ENCODE measurements at places on chromosomes 5 and 9.

GRCh38 chr9:24351258-24351657, 194.4 kb downstream of the IZUMO3 start:
- no peak for DNase-seq

DNA sequence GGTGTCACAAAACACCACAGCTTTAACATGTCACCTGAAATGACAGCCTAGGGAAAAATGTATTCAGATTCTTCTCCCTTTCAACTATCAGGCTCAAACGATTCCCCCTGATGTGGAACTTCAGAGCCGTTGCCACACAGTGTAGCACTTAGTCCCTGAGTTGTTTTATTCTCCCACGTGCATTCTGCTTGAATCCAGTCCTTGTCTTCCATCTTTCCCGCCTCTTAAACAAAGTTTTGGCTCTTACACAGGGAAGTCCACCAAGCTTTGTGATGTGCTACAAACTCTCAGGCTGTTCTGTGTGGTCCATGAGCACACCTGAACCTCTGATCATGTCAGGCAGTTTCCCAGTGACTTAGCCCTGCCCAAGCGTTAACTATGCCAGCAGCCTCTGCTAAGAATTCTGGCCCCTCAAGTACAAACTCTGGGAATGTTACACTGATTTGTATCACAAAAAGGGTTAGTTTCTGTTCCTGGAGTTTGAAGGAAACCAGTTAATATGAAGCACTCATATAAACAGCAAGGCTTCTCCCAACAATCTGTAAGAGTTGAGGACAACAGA, 45.8 kb upstream of the RNF38 start:
- DNase-seq: no peak

GRCh38 chr9:121626012-121626411, 25.4 kb upstream of the DAB2IP start:
- no peak for DNase-seq

- no peak for DNase-seq
These were observed 70.2 kb downstream of the NR2F1-AS1 start for GRCh38 chr5:93510626-93511380.

DNA sequence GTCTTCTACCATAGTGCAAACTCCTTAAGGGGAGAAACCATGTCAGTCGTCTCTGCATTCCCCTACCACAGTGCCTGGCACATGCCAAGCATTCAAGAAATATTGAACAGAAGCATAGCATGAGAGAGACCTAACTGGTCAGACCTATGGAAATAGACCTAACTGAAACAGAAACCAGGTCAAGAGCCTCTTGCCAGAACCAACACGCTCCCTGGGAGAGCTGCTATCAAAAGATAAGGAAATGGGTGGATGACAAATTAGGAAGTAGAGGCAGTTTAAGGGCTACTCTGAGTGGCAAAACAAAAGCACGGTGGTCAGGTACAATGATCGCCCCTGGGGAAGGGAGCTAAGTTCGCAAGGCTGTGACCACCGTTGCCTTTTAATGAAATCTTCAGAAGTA, 66.0 kb upstream of the SMIM15 start:
- no peak for DNase-seq

DNA sequence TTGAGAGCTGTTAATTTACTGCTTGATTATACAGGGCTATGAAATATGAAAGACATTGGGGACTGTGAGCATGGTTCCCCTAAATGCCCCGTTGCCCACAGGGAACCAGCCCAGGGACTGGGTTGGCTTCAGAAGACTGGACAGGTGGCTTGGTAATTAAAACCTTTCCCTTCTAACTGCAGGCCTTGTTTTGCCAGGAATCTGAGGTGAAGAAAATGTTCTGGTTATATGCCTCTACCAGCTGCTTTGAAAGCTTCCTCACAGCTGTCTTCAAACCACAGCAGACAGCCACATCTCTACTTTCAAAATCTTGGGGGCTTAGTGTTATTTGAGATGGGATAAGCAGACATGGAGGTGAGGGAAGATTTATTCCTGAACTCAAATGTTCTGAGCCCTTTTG, 153.3 kb upstream of the SPRY4 start:
- no peak for DNase-seq

DNA sequence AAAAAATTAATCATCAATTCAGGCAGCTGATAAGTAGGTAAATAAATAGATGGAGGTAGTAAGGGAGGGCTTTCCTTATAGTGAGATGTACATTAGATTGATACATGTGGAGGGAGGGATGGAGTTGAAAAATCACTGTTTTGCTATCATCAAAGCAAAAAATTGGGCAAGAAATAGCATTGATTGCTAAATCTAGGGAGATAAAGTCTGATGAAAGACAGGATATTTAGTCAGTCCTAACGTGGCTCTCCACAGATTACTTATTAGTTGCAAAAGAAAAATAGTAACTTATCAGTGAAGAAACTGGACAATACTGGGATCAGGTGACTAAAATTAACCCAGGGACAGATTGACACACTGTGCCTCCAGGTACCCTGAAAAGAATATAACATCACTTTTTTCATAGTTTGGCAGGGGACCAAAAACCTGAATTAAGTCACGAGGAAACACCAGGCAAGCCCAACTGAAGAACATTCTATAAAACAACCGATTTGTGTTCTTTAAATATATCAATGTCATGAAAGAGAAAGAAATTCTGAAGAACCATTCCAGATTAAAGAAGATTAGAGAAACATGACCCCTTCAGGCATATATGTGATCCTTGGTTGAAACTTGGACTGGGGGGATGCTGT, 27.1 kb upstream of the GOLPH3 start:
- no peak for DNase-seq

DNA sequence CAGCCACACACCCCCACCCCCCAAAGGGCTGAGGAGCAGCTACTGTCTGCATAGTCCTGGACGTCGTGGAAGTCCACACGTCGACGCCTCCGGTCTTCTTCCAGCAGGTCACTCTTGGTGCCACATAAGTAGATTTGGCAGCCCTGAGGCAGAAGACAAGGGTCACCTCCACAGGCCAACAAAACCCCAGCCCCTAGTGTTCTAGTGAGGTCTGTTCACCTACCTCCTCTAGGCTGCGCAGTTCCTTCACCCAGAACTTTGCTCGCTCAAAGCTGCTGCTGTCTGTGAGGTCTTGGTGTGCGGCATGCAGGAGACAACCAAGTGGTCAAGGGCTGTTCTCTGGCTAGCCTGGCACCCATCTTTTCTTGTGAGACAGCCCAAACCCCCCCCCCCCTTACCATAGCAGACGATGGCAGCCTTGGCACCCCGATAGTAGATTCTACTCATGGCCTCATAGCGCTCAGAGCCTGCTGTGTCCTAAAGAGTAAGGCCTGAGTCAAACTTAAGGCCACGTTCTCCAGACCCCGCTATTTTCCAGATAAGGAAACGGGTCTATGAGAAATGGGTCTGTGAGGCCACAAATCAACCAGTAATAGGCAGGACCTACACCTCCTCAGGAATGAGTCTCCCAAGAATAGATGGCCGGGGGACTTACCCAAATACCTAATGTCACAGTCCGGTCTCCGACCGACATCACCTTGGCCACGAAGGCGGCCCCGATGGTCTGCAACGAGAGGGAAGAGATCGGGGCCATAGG, 987 bp downstream of the RAB24 start:
- peak; percentile 47 for DNase-seq

DNA sequence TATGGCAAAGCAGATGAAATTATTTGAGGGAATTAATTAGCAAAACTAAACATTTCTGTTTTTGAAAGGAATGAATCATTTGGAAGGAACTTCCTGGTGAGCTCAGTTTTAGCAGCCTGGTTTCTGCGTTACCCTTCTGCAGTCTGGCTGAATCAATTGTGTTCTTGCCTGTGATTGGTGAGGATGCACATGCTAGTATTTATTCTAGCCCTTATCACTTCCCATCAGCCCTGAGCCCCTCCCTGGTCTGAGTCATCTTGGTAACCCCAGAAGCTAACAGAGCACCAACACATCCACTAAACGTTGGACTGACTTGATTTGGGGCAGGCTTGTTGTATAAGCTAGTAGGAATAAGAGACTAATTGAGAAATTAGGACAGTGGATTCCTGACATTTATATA, 6.6 kb downstream of the TJP2 start:
- peak; percentile 73 for DNase-seq

DNA sequence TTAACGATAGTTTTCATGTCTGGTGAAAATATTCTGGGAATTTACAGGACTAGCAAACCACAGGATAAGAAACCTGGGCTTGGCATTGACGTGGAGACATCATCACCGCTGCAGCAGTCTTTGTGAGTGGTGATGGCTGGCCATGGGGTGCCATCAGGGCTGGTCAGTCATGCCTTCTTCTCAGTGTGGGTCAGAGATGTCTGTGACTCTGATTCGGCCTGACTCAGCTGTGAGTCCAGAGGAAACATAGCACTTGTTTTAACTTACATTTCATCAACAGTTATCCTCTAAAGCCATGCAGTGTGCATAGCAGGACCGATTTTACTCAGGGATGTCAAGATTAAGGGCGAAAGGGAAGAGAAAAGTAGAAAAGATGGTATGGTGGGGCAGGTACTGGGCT, 33.2 kb upstream of the CYFIP2 start:
- DNase-seq: no peak

DNA sequence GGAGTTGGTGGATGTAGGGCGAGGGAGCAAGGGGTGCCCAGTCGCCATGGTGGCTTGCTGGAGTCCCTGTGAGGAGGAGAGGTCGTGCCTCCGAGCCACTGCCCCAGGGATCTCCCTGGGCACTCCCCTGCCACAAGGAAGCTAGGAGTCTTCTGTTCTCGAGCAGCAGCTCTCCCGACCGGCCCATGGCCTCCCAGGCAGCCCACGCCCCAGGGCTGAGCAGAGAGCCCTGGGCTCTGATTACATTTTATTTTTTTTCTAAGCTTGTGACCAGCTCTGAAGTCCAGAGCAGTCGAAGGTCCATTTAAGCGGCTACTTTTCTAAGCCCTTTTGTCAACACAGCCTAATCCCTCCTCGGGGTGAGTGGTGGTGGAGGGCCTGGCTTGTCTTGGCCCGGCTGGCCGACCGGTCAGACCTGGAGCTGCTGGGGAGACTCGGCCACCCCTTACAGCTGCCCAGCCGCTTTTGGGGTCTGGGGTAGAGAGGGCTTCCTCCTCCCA, 2.1 kb downstream of the RXRA start:
- DNase-seq: no peak

DNA sequence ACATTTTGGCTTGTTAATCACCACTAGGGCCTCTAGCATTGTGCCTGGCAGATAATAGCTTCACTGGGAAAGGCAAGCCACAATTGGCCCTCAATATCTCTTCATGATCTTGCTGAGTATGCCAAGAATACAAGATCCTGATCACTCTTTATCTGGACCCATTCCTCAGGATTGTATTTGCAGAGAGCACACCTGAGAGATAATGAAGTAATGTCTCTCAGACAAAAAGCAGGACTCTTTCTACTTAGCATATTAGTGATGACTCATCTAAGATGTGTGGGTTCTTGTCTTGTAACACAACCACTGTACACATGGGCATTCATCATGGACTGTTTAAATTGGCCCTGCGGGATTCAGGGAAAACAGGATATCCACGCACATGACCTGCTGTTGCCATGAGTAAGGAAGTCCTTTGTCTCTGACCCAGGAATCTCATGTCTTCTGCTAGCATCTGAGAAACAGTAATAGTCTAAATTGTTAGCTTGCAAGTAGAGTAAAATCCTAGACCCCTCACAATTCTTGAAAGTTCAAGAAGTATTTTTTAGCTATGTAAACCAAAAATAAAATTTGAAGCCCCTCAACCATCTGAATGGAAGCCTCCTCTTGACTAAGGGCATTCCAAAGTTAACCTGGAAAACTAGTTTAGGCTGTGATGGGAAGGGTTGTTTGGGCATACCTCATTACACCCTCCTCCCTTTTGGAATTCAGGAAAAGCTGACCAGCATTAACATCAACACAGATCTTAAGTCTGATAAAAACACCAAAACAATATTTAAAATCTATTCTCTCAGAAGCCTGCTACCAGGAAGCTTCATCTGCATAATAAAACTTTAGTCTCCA, 28.0 kb upstream of the NFIL3 start:
- no peak for DNase-seq

DNA sequence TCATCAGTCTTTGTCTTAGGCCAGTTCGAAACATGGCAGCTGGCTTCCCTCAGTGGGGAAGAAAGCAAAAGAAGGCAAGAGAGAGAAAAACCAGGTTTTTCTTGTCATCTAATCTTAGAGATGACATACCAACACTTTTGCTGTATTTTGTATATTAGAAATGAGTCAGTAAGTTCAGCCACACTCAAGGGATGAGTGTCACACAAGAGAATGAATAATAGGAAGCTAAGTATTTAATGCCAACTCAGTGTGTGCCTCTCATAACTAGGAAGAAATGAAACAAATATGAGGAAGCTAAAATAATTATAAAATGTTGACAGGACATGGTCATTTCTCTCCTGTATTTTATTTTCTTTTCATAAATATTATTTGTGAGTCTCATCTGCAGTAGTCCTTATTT, 65.3 kb downstream of the CDH12 start:
- no peak for DNase-seq

DNA sequence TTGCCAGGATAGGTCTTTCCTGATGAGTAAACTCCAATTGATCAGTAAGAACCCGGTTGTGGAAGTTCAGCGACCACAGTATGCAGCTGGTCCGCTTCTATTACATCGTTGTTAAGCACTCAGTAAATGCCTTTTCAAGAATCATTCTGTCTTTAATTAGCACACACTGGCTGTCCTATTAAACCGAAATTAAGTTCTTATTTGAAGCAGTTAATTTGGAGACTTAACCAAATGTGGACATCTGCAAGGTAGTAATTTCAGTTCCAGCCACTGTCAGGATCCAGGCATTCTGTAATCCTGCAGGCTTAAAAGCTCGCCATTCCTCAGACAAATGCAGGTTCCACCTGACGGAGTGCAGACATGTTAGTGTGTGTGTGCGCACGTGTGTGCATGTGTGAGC, 254.6 kb downstream of the IRX2 start:
- no peak for DNase-seq

GRCh38 chr5:107381189-107381856, 289.4 kb downstream of the EFNA5 start:
- no peak for DNase-seq

DNA sequence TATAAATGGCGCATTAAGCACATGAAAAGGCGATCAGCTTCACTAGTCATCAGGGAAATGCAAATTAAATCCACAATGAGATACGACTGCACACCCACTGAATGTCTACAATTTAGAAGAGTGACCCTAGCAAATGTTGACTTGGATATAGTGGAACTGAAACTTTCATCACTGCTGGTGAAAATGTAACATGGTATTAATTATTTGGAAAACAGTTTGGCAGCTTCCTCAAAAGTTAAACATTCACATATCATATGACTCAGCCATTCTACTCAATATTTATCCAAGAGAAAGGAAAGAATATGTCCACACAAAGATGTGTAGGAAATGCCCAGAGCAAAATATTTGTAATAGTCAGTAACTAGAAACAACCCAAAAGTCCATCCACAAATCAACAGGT, 146.5 kb downstream of the LPAR1 start:
- DNase-seq: no peak
